ENCODE measurements at places on chromosomes 7 and 10. TPM values are rescaled to one million over a fixed set of nuclear protein-coding genes. Genes with fewer than 3 reads are reported as not detected.

DNA sequence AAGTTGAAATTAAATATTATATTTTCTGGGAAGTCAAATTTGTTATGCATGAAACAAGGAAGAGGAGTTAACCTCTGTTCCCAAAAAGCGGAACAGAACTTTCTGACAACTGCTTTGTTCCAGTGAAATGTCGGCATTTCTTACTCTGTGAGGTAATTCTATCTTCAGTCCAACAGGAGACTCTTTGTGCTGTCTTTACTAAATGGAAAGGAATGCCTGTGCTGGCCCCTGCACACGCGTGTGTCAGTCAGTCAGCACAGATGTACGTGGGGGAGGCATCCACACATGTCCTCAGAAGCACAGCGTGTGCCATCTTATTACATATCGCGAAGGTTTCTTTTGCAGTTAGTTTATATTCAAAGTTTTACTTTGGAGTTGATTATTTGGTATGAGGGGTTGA lies 37.5 kb downstream of the NET1 start:
- ATAC-seq, result no peak

GRCh38 chr10:22684699-22685098 lies 29.7 kb downstream of the PIP4K2A start:
- no peak for ATAC-seq

- no peak for ATAC-seq
Observed at GRCh38 chr10:50407076-50407801, 155.9 kb upstream of the ASAH2 start.

Gene SMKR1
- total RNA-seq, result 3.7 TPM

Gene SPDYE1
- total RNA-seq, result 0.50 TPM

Measured in motor neuron (in vitro differentiated cells).